ENCODE measurements at places on chromosomes 4 and X. TPM values are rescaled to one million over a fixed set of nuclear protein-coding genes. Genes with fewer than 3 reads are reported as not detected.

Gene INPP4B
- 4.5 TPM for total RNA-seq

Gene SH3RF1
- total RNA-seq = 17.4 TPM

Gene XG
- 0.09 TPM for total RNA-seq

Gene VCX3B
- total RNA-seq = not detected

Gene NLGN3
- total RNA-seq = 0.09 TPM
